ENCODE measurements at places on chromosomes 13 and 19. TPM values are rescaled to one million over a fixed set of nuclear protein-coding genes. Genes with fewer than 3 reads are reported as not detected.
A peak's percentile ranks its signal among the peaks of the same experiment; 100 is the strongest.

- DNase-seq, result no peak
Observed at GRCh38 chr13:101944521-101944920, 457.3 kb downstream of the FGF14 start.

DNA sequence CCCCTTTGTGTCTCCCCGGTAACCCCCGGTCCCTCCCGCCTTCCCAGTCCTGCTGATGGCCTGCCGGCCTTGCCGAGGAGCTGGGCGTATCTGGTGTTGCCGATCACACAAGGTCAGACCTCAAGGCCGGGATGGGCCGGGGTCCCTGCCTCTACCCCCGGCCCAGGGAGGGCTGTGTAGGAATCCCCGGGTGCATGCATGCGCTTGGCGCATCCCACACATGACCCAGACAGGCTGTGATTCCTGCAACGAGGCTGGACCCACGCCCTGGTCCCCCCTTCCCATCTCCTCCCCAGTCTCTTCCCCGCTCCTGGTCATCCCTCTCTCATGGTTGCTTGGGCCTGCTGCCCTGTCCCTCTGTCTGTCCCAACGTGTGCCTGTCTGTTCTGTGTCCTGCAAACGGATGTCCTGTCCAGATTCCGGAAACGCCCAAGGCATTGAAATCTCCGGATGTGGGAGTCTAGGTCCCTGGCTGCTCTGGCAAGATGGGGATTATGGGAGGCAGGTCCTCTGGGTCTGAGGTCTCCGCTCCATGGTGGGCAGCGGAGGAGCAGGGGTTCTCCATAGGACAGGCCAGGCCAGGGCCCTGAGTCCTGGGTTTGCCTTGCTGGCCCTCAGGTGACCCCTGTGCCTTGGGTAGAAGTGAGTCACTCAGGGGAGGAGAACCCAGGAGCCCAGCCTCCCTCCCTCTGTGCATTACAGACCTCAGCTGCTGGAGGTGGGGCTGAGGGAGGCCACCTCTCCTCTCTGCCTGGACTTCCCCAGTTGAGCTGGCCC lies 1.6 kb downstream of the PKN1 start:
- no peak for DNase-seq

DNA sequence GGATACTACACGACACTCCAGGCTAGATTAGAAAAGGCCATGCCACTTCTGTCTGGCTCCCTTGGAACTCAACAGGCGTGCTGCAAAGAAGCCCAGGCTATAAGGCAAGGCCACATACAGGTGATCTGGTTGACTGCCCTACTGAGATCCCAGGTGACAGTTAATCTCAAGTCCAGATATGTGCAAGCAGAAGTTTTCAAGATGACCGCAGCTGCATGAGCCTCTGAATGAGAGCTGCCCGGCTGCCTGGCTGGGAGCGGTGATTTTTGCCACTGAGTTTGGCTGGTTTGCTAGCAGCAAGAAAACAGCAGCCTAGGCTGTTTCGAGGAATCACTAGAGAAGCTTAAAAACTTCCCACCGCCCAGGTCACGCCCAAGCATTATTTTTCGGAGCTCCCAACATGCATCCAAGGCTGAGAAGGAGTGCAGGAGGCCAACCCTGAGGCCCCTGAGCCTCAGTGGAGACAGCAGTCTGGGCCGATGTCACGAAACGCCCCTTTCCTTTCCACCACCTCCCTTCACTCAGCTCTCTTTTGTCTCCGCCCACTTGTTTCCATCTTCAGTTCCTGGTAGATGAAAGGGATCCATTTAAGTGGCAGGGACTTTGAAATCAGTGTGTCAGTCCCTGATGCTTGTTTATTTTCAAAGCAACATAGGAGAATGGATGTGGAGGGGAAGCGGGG lies 14.0 kb upstream of the URI1 start:
- DNase-seq, result peak; percentile 46

DNA sequence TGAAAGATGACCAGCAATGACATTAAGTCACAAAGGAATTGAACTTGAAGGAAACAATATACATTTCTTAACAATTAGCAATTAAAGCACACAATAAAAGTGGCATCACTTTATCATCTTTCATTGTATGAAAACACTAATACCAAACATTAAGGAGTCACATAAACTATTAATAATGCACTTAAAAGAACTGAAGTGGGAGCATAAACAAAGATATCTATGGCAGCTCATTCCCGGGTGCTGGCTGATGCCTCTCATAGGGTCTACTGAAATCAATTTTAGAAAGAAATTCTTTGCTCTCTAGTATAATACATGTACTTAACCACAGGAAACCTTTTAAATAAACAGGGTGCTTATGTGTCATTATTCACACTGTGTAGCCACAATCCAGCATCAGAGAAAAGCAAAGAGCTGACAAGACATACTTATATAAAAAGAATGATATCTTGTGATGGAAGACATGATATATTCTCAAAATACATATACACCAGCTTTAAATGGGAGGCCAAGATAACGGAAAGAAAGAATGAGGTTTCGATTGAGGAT lies 1207.8 kb downstream of the EFNB2 start:
- DNase-seq, result no peak

Gene PDX1
- not detected for polyA plus RNA-seq

All from GM12878 (cell line).